GM12865 (cell line): ENCODE measurements at places on chromosomes 6 and 20.

GRCh38 chr6:131968656-131969055 is 17.5 kb upstream of the CCN2 start:
- DNase-seq = no peak

DNA sequence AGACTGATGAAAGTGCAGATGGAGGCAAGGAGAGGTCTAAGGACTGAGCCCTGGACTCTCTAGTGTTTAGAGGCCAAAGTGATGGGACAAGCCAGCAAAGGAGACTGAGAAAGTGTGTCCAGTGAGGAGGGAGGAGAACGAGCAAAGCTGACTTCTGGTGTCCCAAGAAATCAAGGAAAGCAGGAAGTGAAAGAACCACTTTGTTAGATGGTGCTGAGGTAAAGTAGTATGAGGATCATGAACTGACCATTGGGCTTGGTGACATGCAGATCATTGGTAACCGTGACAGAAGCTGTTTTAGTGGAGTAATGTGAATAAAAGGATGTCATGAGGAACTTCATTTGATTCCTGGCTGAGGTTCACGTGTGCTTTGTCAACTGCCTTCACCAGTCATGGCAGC is 108.4 kb downstream of the SLX4IP start:
- no peak for DNase-seq

DNA sequence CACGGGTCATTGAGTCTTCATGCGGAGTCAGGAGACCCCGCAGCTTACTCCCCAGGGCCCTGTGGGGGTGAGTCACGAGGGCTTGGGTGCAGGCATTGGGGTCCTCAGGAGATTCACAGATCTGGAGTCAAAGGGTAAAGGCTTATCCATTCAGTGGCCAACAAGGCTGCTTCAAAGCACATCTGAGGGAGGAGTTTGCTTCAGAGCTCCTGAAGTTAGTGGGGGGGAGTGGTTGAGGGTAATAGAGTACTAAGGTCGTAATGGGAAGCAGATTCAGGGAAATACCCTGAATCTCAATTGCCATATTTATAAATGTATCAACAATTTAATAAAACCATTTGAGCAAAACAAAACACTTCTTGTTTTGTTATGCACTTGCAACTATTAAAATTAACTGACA is 37.3 kb downstream of the SH3BGRL2 start:
- peak; percentile 18 for DNase-seq

GRCh38 chr6:11855743-11856142 is 77.1 kb upstream of the ADTRP start:
- no peak for DNase-seq

DNA sequence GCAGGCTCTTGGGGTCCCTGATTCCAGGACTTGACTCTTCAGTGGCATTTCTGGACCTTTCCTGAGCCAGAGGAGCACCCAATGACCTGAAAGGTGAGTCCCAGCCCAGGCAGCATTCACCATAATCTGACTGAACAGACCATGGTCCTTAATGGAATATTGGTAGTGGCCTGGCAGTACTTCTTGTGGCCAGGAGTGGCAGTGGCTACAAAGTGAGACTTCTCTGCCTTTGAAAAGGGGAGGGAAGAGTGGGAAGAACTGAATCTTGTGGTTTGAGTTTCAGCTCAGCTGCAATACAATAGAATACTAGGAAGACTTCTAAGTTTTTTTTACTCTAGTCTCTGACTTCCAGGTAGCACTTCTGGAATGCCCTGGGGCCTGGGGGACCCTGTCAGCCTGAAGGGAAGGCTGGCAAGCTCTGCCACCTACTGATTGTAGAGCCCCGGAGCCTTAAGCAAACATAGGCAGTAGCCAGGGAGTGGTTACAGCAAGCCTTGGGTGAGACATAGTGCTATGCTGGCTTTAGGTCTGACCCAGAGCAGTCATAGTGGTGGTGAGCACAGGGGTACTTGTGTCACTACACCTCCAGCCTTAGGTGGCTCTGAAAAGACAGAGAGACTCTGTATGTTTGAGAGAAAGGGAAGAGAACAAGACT is 674.2 kb upstream of the MANEA start:
- DNase-seq = no peak

GRCh38 chr20:47125508-47125757 is 230.8 kb downstream of the EYA2 start:
- no peak for DNase-seq

GRCh38 chr6:16216501-16217155 is 21.8 kb upstream of the GMPR start:
- no peak for DNase-seq
